ENCODE measurements at places on chromosomes 3 and 15.

- DNase-seq, result peak; percentile 41
Measured at GRCh38 chr3:159322322-159322939, 520.6 kb downstream of the MFSD1 start.

- DNase-seq, result peak; percentile 90
Measured at GRCh38 chr3:48685603-48686511, at the start of gene NCKIPSD. NCKIPSD (minus strand) TSS chr3:48685915; CDS start chr3:48685807, 108 bp downstream.

GRCh38 chr15:32803631-32804030, 85.8 kb downstream of the GREM1 start:
- no peak for DNase-seq

DNA sequence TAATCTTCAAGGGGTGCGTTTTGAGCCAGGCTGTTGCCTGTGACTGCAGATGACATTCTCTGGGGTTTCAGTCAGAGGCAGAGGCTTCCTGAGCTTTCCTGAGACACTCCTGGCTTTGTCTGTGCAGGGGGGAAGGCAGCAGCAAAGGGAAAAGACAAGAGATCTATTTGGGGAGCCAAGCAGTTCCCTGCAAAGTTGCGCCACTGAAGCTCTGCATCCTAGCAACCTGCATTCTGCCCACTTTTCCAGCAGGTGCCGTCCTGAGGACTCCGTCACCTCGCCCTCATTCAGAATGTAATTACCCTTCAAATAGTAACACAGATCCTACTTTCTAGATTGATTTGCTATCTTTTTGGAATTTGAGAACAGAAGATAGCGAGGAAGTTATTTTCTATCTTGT, 1.9 kb upstream of the TMEM158 start:
- DNase-seq, result no peak

DNA sequence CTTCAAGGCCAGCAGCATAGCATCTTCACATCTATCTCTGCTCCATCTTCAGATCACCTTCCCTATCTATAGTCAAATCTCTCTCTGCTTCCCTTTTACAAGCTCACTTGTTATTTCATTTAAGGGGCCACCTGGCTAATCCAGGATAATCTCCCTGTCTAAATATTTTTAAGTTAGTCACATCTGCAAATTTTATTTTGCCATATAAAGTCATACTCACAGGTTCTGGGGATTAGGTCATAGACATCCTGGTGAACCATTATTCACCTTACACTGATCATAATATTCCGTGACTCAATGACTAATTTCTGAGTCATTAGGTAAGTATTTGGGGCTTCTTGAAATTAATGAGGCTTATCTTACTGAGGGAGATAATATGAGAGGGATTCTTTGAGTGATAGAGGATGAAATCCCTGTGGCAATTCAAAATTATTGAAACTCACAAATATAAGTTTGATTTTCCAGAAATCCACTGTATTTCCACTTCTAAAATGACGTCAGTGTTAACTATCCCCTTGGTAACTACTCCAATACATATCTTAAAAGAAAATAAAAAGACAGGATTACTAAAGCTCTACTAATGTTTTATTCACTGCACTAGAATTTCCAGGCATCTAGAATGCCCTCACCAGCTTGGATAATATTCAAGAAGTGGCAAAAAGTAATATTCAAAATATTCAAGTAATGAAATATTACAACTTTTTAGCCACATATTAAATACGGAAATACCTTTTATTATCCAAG, 93.7 kb upstream of the RBMS3 start:
- DNase-seq, result no peak

GRCh38 chr3:174220775-174221554, 638.2 kb upstream of the NAALADL2 start:
- DNase-seq, result no peak

DNA sequence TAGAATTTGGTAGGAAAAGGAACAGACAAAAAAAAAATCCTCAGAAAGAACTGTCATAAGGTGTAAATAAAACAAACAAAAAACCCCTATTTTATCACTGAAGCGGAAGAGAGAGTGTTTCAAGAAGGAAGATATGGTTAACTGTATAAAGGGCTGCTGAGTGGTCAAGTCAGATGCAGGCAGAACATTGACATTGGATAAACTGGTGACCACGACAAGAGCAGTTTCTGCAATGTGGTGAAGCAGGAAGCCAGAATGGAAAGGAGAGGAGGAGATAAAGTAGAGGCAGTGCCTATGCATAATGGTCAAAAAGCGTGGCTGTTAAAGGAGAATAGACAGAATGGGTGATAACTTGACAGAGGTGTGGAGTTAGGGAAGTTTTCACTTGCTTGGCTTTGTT, 75.3 kb downstream of the CYP19A1 start:
- DNase-seq, result no peak

DNA sequence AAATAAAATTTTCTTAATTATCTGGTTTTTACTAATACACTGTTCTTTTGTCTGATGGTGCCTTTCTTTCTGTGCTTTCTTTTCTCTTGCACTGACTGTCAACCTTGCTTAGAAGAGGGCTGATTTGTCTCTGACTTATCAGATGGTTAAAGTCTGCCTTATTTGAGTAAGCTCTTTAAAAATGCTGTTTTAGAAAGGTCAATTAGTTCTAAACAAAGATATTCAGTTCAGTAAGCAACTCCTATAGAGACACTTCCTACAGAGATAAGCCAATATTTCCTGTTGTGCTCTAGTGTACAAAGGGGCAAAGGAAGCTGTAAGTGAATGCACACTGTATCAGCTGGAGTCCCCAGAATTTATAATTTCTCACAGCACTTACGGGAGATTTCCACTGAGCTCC, 153.4 kb upstream of the TSPAN3 start:
- no peak for DNase-seq

DNA sequence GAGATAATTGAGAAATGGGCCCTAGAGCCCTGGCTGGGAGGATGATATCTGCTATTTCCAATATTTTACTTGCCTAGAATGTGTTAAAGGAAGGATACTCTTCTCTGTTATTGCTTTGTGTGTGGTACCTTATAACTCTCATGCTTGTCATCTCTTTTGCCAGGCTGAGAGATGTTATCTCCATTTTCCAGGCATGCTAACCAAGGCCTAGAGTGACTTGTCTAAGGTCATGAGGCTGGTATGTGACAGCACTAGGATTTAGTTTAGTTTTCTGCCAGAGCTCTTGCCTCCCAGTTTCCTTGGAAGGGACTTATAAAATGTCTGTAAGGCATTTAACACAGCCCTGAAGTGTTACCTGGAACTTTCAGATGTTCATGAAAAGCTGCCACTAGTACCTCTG, 1.4 kb downstream of the CLK3 start:
- DNase-seq, result no peak

DNA sequence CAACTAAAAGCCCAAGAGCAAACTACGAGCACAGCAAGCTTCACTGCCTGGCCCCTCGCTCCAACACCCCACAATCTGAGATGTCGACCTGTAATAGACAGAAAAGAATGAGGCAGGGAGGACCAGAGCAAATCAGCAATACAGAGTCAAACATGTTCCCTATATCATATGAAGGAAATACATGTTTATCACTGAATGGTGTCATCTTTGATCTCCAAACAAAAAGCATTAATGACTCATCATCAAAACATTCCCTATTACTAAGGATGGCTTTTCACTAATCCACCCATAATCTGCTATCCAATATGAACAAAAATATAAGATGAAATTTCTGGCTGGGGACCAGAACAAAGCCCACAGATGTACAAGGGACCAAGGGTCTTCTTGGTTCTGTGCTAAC, 34.7 kb downstream of the MYO5A start:
- no peak for DNase-seq

DNA sequence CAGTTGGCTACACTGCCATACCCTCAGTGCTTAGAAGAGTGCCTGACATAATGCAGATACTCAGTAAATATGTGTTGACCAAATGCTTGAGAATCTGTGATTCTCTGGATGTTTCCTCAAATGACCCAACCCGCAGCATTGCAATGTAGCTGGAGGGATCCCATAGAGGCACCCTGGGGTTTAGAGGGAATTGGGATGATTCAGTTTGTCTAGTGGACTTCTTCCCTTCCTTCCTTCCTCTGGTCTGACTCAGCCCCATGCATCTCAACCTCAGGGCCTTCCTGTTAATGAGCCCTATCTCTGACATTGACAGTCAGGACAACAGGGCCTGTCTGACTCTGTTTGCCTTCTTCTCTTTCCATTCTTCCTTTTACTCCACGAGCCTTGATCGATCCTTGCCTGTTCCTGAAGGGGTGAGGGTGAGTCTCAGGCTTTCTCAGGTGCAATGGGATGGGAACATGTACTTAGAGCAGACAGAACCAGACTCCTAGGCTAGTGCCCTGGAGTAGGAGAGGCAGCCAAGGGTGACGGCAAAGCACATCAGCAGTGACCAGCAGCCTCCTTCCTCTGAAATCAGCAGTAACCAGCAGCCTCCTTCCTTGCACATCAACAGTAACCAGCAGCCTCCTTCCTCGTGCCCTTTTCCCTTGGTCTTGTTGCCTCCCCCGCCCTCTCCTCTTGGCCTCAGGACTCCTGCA, 78.2 kb downstream of the DGKG start:
- no peak for DNase-seq

DNA sequence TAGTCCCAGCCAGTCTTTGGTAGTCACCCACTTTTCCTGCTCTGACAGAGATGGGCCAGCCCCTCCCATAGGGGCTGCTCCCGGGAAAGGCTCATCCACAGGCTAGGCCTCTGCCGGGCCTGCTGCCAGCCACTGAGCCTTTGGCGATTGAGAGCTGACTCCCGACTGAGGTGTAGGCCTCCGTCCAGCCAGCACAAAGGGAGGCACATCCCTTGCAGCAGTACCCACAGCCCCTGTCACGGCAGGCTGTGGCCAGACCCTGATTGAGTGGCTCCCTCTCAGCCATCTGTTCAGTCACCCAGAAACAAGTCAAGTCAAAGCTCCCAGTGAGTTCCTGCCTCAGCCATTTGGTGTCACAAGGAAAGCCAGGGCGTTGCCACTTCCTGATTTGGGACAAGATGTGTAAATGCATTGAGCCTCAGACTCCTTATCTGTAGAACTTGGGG, 6.2 kb upstream of the PAK6 start:
- DNase-seq, result no peak

DNA sequence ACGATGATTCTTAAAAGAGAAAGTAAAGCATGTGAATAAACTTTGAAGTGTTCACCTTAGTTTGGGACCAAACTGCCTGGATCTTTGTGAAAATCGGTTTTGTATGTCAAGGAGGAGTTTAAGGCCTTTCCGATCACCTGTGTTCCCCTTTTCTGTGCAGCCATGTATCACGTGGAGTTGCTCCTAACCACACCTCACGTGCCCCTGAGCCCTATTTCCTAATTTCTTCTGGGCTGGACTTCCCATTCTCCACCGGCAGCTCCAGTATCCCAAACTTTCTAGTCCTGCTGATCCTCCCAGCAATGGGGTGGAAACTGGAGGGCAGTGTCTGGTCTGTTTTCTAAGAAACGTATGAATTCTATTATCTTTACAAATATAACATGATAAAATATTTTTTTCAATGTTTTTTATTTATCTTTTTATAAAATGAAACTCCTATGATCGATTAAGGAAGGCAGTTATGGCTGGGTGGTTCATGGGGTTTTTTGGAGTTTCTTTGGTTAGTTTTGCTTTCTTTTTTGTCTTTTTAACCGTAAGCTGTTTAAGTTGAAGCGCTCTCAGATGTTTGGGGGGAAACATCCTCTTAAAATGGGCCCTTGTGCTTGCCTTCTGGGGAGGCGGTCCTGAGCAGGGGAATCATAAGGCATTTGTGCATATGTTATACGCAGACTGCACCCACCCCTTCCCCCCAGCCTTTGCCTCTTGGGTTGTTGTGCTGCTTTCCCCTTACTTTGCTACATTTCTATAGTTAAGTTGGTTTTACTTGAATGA, 43.6 kb upstream of the WWTR1 start:
- no peak for DNase-seq

GRCh38 chr3:13140596-13140995, 67.4 kb upstream of the IQSEC1 start:
- DNase-seq, result no peak

- DNase-seq, result no peak
Measured at GRCh38 chr3:160446522-160447056, 3.0 kb downstream of the TRIM59 start.

DNA sequence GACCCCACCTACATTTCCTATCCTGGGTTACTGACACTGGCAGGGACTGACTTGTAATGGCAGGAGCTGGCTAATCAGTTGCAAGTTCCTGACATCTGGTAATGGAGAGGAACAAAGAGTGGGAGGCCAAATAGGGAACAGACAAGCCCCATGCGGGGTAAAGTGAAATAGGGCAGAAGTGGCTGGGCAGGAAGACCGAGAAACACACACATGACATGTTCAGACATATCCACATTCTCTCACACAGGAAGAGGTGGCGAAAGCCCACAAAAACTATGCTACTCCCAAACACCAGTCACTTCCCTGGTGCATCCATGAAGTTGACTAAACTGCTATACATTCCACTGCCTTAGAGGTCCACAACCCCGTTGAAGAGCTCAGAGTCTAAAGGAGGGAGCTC, 394.1 kb upstream of the TBL1XR1 start:
- DNase-seq, result peak; percentile 26

- no peak for DNase-seq
Measured at GRCh38 chr15:73944161-73945129, 18.2 kb downstream of the LOXL1 start.

GRCh38 chr3:95719481-95719880, 1094.9 kb upstream of the EPHA6 start:
- DNase-seq, result no peak

DNA sequence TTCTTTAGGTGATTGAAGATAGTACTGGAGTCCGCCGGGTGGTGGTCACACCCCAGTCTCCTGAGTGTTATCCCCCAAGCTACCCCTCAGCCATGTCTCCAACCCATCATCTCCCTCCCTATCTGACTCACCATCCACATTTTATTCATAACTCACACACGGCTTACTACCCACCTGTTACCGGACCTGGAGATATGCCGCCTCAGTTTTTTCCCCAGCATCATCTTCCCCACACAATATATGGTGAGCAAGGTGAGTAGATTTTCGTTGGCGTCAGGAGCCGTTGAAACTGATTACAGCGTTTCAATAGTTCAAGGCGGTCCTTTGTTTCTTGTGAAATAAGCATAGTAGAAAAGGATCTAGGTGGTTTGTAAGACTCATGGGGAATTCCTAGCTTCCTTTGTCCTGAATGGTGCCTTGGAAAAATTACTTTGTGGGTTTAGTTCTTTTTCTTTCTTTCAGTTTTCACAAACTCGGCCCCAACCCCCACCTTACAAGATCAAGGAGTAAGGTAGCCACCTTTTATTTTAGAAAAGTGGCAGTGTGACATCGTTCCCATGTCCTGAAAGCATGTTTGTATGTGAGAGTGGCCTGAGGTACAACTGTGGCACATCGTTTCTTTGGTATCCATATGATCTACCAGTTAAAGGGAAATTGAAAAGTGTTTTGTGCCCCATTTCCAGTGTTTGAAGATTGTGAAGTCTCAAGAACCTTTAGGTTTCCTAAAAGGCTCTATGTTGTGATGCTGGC, 200.6 kb downstream of the GHSR start:
- DNase-seq, result no peak

GRCh38 chr3:122929188-122930062, 98.1 kb downstream of the SEMA5B start:
- DNase-seq, result no peak

All from AML-193 (cell line).